Activated T-helper 9 cell treated with anti-CD3 and anti-CD28 coated beads, Interleukin-2, amount 50 U/mL, for 16 hours (primary cell): ENCODE measurements at places on chromosomes 12 and 14.

GRCh38 chr14:90355540-90356518 is 24.1 kb upstream of the NRDE2 start:
- no peak for DNase-seq

DNA sequence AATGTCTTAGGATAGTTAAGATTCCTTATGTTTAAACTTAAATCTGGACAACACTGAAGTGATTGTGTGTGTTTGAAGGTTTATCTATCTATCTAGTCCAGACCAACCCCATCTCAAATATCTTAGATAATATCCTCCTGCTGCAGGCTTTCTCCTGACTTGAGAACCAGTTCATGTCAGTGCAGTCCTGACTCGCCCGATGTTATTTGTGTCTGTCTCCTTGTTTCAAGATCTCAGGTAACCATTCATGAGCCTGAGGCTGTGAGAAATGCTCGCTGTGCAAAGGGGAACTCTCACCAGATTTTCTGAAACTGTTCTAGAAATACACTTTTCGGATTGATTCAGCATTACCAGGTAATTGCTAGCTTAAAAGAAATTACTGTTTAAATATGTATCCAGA is 356.2 kb downstream of the SNAPC1 start:
- DNase-seq, result no peak

DNA sequence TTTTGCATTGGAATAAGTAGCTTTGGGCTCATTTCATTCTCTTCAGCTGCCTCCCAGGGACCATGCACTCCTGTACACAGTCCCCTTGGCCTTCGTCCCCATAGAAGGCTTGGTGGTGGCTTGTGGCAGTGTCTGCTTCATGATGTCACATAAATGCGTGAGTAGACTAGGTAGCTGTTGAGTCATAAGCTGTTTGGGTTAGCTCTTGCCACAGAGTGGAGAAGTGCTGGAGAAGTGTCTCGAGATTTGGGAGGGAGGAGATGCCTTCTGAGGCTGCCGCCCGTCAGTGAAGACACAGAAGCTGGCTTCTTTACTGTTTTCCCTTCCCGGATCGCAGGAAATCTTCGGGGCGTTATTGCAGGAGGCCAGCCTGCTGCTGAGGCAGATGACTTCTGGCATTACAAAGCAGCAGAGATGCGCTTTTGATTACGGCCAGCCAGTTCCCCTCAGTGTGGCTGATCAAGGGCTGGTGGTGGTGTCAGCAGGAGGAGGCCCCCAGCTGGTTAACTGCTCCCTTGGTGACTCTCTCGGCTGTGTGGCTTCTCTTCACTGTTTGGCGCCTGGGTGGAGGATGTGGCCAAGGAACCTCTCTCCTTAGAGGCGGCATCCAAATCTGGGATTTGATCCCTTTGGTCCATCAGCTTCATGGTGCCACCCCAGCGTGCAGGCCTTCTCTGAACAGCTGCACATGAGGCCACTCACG is 67.6 kb downstream of the AACS start:
- DNase-seq, result no peak

GRCh38 chr14:102486513-102487203 is 22.9 kb downstream of the ANKRD9 start:
- no peak for DNase-seq

GRCh38 chr12:5497329-5498053 is 65.6 kb downstream of the NTF3 start:
- DNase-seq, result no peak

DNA sequence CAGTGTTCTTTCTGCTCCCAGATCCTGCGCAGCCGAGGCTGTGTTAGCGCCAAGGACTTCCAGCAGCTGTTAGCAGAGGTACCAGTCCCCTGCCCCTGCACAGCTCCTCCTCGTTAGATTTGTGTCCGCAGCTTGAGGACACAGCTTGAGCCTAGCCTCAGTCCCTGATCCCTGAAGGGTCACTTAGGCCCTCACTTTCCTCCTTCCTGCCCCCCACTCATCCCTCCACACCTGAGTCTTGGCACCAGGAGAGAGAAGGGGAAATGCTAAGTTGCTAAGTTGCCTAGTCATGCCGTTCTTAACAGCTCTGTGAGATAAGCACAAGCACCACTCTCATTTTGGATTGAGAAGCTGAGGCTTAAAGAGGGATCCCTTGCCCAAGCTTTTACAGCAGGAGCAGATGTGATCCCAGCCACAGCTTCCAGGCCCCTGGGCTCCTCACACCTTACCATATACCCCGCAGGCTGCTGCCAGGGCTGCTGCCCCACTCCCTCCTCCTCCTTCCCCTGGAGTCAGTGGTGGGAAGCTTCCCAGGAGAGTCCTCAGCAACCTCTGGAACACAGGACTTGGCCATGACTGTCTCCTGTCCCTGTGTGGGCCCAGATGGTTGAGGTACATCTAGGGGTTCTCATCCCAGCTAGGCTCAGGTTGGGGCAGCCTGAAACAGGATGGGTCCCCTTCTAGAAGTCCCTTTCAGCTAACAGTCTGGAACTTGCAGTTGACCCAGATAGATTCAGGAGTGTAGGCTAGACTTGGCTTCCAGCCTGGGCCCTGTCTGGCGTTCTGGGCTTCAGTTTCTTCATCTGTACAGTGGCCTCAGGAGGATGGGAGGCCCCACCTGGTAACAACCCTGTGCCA is 975 bp downstream of the OGFOD2 start:
- no peak for DNase-seq

GRCh38 chr14:106619606-106620005 is 1093.2 kb downstream of the TMEM121 start:
- no peak for DNase-seq

DNA sequence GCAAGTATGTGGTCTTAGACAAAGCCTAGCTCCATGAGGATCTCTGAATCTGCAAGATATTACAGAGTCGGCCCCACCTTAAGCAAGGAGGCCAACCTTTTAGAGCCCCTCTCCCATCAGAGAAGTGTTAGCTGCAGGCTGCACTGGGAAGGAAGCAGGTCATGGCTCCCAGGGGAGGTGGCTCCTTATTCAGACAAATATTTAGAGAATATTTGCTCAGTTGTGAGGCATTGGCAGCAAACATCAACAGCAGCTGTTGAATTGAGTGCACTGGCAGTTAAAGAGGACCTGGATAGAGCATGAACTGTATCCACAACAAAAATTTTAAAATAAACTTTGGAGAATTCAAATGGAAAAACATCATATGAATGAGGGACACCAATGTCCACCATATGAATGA is 44.7 kb downstream of the FSCB start:
- no peak for DNase-seq

GRCh38 chr12:123943816-123944215 is 28.8 kb downstream of the CCDC92 start:
- DNase-seq, result no peak

DNA sequence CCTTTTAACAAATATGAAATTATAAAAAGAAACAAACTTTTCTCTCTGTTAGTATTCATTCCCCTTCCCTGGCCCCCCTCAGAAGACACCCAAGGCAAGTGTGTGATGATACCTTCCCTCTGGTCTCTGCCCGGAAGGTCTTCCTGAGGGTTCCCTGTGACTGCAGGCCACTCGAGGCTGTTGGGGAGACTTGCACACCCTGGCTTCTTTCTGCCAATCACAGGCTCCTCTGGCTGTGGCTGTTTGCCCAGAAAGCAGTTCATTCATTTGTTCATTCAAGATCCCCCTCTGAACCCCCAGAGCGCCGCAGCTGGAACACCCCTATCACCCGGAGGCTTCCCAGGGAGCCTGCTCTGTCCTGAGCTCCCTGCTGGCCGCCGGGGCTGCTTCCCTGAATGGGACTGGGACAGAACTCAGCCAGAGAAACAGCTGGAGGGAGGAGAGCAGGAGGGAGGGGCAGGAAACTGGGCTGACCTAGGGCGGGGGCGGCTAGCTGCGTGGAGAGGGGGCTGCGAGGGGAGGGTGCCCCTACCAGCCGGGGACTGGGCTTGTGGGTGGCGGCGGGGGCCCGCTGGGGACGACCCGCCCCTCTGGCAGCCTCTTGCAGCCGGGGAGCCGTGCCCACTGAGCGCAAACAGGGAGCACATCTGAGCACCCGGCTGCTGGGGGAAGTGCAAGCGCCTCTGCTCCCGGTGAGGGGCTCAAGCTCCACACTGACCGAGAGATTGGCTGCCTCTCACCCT is at the start of gene CMKLR1:
Gene CMKLR1 (minus strand): TSS at position 397 of the 743 bp plus-strand sequence. CDS start 45,720 bp downstream, outside the sequence.
- DNase-seq, result no peak
